Epithelial cell of esophagus (primary cell): ENCODE measurements at places on chromosomes 2 and 18.

DNA sequence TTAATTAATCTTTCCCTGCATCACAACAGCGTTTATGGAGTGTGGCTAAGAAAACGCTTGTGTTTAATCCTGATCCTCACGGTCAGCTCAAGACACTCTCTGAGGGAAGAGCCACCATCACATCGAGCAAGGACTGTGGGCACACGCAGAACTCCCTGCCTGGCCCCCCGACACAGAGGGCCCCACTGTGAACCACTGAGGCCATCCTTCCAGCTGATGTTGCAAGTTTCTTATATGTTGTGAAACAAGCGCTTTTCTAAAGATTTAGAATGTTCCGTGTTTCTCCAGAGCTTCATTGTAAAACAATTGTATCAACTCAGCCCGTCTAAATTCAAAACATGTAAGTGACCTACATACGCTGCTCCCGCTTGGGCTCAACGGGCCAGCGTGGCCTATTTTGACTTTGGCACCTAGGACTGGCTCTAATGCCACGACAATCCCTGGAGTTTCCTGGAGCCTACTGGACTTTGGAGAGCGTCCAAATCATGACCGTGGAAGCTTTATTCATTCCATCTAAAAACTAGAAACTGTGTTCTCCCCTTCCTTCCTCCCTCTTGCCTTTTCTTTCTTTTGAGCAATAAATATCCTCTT is 34.9 kb downstream of the SERPINE2 start:
- DNase-seq = no peak

- DNase-seq = peak; percentile 46
These were observed 948.0 kb downstream of the DSC3 start for GRCh38 chr18:30094556-30094955.

DNA sequence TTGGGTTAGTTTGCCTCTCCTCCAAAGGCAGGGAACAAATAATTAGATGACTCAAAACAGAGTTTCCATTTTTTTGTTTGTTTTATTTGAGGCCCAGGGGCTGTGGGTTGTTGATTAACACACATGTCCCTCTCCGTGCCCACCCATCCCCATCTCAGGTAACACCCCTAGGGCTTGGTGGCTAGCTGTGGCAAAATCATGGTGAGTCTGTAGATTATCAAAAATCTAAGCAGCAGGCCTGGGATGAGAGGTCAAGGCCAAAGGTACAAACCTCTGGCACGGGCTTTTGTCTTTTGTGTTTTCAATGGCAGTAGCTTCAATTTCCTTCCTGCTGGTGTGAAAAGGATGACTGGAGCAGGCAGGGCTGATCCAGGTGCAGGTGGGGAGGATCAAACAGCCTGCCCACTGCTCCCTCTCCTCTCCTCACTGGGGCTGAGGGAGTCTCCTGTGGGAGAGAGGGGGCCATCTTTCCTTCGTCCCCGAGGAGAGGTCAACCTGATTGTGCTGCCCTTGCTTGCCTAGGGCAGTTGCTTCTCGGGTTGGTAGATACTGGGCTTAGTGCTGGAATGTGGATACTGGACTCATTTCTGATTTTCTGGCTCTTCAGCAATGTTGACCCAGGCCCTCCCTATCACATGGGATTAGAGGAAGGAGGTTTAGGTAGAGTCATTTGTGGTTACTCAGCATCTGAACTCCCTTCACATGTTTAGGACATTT is 31.9 kb upstream of the EML4 start:
- no peak for DNase-seq

DNA sequence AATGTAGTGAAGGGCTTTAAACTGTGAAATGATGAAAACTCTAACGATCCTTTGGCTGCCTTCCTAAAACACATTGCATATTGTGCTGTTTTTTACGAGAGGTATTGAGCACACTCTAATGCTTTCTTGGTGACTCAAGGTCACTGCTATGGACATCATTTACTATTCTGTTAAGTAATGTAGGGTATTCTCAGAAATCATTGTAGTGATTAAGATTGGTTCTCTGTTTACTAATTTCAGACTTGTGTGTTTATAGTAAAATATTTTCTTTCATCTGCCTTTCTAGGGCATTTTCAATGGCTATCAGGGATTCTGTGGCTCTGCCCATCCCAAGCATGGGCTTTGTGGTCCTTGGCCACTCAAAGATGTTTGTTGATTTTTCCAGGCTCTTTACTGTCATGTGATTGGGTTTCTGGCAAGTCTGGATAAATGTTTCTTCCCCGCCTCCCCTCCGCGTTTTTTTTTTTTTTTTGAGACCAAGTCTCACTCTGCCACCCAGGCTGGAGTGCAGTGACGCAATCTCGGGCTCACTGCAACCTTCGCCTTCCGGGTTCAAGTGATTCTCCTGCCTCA is 29.3 kb downstream of the UBE2F start:
- DNase-seq = no peak

GRCh38 chr2:120323214-120323613 is 22.7 kb upstream of the INHBB start:
- DNase-seq = no peak

- no peak for DNase-seq
These were observed 53.2 kb upstream of the SH3BP4 start for GRCh38 chr2:234898534-234899053.

- DNase-seq = no peak
These were observed 50.9 kb downstream of the TFCP2L1 start for GRCh38 chr2:121234144-121234543.
